Activated gamma-delta T cell treated with Interleukin-2 at 50 U/mL for 16 hours (primary cell): ENCODE measurements at places on chromosomes 3 and 15.
A peak's percentile ranks its signal among the peaks of the same experiment; 100 is the strongest.

DNA sequence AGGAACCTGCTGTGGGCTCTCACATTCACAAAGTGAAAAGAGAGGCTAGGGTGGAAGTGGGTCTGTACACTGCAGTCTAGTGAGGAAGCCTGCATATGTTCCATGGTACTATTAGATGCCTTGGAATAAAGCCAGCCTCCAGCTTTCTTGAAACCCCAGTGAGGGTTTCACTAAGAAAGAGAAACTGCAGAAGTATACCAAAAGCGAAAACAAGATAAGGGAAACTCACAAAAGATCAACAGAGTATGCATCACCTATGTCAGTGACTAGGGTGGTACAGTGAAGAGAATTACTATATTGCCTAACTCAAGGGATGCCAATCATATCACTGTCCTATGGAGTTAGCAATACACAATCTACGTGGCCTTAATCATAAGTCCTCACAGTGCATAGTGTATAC, 212.5 kb upstream of the GADL1 start:
- no peak for DNase-seq

- no peak for DNase-seq
Observed at GRCh38 chr15:57665939-57666338, 40.6 kb upstream of the POLR2M start.

DNA sequence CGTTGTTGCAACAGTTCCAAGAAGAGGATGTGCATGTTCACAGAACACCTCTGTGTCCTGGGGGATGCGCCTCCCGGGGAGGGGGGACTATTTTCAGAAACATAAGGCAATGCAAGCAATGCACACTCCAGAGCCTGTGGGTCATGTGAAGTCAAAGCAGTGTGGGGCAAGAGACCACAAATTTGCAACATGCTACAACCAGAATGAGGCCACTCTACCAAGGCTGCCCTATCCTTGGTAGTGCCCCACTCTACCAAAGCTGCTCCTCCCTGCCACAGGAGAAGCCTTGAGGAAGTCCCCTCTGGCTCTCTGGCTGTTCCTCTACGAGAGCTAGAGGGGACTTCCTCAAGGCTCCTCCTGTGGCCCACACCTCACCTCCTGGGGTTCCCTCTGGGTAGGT, 8.4 kb upstream of the NR2C2 start:
- no peak for DNase-seq

GRCh38 chr15:28993720-28994053, 107.9 kb downstream of the APBA2 start:
- no peak for DNase-seq

DNA sequence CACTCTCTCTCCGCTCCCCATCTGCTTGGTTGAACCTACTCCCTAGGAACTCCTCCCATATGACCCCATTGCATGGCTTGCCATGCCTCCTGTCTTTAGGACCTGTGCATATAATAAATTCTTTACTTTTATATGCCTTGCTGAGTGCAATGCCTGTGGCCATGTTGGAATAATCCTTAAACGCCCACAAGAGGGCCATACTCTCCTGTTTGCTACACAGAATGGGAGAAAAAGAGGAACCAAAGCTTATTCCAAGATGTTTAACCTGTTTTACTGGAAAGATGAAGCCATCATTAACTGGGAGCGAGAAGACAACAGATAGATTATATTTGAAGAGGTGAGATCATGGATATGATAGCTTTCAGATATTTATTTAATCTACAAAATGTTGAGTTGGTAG, 1097.8 kb downstream of the NAALADL2 start:
- no peak for DNase-seq

- DNase-seq = no peak
Observed at GRCh38 chr3:44114142-44114541, 127.5 kb upstream of the TOPAZ1 start.

DNA sequence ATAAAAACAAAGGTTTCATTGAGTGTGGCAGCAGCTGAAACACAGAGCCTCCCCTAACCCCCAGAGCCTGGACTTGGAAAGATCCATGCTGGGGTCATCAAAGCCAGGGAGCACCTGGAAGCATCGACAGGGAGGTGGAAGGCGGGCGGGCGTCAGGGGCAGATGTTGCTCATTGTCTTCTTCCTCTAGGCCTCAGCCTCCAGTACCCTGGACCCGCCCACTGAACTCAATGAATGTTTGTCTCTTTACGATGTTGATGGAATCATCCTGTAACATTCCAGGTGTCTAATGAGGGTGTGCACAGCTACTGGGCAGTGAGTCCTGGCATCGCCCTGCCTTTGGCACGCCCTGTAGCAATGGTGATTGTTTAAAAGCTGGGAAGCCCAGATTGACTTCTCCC, 9.8 kb downstream of the GP5 start:
- no peak for DNase-seq

GRCh38 chr15:68730471-68730919, 90.2 kb downstream of the ANP32A start:
- DNase-seq = peak; percentile 14

- DNase-seq = no peak
Observed at GRCh38 chr15:31974855-31975829, 55.2 kb upstream of the CHRNA7 start.

DNA sequence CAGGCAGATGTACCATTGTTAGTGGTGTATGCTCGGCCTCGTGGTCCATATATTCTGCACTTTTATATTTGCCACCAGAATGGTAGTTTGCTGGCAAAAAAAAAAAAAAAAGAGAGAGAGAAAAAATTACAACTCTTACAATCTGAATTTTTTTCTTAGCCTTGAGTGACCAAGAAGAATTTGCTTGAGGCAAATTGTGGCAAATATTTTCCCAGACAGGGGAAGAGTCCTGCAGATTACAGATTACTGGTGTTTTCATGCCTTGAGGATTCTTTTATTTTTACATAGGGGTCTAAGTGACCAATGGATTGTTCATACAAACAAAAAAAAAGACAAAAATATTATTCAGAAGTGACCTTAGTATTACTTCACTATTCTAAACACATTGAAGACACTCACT, 283.3 kb downstream of the BBX start:
- DNase-seq = no peak

DNA sequence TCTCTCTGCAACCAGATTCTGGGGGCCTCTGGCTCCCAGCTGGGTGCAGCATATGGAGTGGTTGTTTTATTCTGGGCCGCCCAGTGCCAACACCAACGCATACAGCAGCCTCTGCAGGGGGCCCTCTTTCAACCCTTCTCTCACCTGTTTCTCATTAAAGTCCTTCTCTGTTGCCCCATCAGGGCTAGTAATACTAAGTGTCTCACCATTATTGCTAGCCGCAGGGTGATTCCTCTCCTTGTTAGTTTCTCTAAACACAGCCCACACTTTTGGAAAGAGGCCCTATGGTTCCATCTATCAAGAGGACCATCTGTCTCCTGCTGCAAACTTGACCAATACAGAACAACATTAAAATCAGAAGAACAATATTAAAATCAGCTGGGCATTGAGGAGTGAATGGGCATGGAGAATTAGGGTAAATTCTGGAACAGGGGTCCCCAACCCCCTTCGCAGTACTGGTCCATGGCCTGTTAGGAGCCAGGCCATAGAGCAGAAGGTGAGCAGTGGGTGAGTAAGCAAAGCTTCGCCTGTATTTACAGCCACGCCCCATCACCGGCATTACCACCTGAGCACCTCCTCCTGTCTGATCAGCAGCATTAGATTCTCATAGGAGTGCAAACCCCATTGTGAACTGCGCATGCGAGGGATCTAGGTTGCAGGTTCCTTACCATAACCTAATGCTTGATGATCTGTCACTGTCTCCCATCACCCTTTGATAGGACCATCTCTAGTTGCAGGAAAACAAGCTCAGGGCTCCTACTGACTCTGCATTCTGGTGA, 36.5 kb downstream of the ALS2CL start:
- no peak for DNase-seq

DNA sequence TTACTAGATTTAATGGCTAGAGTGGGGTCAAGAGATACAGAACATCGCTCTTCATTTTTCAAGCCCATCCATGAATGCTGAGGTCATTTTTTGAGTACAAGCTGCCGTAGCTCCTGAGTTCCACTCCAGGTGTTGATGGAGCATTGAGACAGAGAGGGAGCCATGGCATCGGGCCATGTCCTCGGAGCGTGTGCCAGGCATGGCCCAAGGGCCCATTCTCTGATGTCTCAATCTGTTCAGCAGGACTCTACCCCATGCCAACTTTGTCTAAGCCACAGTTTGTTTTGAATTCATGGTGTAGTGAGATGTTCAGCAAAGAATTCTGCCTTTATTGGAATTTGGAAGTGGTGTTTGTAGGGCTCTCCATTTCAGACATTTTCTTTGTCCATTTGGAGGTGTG, 110.5 kb upstream of the ADAMTS9 start:
- DNase-seq = no peak

- DNase-seq = no peak
Observed at GRCh38 chr3:2967871-2968270, 142.3 kb downstream of the IL5RA start.

- no peak for DNase-seq
Observed at GRCh38 chr3:76122007-76122406, 336.7 kb upstream of the ZNF717 start.

GRCh38 chr3:105829229-105829628, 39.6 kb downstream of the CBLB start:
- no peak for DNase-seq

DNA sequence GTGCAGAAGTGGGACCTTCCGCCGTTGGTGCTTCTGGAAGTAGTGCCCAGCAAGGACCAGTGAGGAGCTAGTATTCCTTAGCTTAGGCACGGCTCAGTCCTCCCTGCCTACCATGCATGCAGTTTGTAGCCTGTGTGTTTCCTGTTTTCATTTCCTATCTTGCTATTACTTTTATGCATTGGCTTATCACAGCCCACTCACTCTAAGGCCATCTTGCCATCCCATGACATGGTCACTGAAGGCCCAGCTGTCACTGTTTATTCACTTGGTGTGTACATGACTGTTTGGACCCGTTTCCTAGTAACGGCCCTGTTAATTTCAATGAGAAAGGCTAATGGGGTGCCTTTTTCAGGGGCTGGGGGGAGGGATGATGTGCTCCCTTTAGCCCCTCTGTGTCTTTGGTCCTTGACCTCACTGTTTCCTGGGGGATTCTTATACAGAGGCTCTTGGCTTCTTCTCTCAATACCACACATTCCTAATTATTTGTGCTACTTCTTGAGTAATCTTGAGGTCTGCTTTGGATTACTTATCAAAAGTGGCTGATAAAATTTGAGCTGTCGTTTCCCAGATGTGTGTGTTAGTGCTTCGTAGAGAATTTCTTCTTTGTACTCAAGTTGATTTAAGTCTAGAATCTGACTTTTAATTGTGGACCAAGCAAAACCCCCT, 24.5 kb upstream of the TRAK1 start:
- DNase-seq = no peak

DNA sequence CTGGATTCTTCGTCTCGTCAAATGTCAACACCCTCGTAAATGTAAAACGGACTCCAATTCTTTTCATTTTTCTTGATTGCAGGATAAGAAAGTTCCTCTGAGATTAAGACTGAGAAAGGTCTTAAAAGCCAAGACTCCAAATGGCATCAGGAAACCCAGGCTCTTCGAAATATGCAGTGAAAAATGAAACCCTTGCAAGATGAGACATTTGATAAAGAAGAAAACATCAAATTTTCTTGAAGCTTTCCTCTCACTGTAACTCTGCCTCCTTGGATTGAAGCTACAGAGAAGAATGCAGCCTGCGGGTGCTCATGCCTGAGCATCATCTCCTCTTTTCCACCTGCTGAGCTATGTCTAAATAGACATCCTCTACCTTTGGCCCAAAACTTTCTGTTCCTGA, 342.4 kb upstream of the THBS1 start:
- no peak for DNase-seq

- DNase-seq = peak; percentile 5
Observed at GRCh38 chr3:167691366-167691765, 37.6 kb upstream of the WDR49 start.

GRCh38 chr15:99980752-99981151, 247.5 kb upstream of the LYSMD4 start:
- no peak for DNase-seq

DNA sequence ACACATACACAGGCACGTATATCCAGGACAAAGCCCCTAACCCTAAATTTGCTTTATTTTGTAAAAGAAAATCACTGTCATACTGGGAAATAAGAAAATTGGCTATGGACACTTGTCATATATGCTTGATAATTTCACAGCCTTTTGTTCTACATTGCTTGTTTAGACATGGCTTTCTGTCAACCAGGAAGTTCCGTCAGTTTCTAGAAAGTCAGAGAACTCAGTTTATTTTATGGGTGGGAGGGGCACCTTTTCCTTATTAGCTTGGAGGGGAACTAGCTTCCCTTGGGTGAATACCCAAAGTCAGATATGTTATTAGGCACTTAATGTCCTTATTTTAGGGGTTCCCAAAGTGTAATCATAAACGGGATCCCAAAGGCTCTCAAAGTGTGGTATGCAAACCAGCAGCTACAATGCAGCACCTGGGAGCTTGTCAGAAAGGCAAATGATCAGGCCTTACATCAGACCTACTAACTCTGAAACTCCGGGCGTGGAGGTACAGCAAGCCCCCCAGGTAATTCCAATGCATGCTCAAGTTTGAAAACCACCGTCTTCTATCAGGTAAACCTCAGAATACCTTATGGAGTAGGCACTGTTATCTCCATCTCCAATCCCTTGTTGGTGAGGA, 50.1 kb downstream of the CADPS start:
- DNase-seq = no peak

DNA sequence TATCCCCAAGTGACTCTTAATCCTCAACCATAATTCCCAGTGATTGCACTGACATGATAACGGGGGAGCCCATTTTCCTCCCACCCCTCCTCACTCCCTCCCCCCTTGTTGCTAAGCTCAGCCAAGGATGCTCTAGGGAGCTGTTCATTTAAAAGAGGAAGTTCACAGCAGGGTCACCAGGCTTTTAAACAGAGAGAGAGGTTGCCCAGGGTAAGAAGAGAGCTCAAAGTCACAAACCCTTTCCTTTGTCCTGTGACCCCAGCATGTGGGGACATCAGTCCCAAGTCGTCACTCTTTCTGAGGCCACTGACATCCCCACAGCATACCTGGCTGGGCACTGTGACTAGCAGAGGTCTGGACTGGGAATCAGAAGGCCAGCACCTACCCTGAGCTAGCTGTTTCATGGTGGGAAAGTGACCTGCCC, 144.1 kb downstream of the RORA start:
- DNase-seq = no peak

DNA sequence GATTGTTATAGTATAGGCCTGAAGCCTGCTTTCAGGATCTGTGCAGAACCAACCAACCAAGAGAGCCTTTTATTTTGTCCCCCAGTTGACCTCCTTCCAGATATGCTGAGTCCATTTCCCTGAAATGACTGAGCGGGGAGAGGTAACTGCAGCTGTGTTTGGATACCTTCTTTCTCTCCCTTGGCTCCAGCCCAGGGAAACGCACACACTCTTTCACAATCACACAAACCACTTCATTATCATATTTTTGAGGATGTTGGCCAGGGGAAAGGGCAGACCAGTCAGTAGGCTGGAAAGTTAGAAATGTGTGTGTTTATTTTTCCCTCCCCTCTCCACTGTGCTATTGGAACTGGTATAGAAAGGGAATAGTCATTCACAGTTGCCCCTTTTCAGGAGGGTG, 417.7 kb upstream of the TBL1XR1 start:
- DNase-seq = no peak
